CD4-positive, alpha-beta T cell treated with Interleukin-4 for 4 hours (primary cell): ENCODE measurements at places on chromosomes 7 and 10.
A peak's percentile ranks its signal among the peaks of the same experiment; 100 is the strongest.

GRCh38 chr10:100008142-100008522, 1.6 kb downstream of the DNMBP start:
- DNase-seq = no peak

DNA sequence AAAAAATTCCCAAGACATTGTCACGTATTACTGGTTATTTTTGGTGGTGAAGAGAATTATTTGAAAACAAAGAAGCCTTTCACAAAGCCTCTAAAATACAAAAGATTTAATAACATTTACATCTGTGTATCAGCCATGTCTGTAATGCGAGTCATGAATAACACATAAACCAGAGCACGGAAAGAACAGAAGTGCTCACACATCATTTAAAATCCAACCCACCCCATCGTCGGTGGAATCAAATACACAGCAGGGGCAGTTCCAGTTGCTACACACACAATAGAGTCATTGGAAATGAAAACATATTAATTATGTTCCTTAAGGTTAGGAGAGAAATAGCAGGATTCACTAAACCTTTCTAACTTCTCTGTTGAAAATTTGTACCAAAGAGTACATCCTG, 1097.3 kb downstream of the KCNMA1 start:
- no peak for DNase-seq

GRCh38 chr7:144588559-144589051, 185.1 kb upstream of the NOBOX start:
- no peak for DNase-seq

DNA sequence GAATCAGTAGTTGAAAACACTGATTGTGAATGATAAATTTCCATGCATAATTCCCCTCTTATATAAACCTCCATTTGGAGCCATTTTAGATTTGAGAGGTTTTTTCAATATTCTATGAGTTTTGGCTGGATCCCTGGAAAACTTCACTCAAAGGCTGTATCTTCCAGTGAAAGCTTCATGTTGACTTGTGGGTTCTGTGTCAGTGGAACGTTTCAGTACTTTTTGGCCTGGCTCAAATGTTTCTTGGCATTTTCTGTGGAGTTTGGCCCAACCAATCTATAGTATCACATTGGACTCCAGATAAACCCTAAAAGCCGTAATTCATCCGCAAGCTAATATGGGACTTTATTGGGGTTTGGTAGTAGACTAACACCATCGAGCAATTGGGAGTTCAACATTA, 172.6 kb upstream of the PRPS1L1 start:
- DNase-seq = no peak

DNA sequence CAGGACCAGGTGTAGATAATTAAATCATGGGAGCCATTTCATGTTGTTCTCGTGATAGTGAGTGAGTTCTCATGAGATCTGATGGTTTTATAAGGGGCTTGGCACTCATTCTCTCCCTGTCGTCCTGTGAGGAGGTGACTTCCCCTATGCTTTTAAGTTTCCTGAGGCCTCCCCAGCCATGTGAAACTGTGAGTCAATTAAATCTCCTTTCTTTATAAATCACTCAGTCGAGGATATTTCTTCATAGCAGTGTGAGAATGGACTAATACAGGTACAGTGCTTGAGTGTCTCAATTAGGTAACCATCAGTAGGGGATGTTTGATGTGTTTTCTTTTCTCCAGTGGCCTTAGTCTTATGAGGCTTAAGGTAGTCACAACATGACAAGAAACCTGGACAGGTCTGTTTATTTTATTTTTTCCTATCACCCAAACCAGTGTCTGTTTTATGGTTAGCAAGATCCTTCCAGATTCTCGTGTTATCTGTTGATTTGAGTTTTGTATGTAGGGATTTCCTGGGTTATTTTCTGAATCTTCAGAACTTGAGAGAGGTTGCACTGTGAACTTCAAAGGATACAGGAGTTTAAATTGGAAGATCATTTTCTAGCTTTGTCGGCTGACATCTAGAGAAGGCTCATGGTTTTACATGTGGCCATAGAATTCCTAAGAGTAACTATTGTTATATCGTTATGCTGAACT, 32.1 kb downstream of the UMAD1 start:
- DNase-seq = no peak

- no peak for DNase-seq
These were observed 68.4 kb upstream of the SRRM3 start for GRCh38 chr7:76133164-76133775.

DNA sequence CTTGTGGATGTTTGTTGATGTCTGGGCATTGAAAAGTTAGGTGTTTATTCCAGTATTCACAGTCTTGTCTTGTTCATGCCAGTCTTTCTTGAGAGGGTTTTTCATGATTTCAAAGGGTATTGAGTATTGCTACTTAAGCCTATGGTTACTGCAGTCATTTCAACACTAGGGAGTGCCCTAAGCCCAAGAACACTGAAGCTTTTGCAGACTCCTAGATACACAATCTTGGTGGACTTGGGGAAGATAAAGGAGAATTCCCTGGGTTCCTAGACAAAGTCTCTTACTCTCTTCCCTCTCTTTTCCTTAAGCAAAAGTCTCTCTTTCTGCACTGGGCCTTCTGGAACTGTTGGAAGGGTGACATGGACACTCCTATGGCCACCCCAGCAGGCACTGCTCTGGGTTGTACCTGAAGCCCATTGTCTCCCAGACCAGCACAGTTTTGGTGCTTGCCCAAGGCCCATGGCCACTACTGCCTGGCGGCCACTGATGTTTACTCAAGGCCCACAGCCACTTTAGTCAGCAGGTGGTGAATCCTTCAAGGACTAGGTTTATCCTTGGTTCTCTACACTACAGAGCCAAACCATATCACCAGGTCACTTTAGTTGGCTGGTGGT, 24.9 kb downstream of the SAMD9 start:
- no peak for DNase-seq

- no peak for DNase-seq
These were observed 398.5 kb upstream of the CNTNAP2 start for GRCh38 chr7:145718129-145718528.

- DNase-seq = no peak
These were observed 539.5 kb upstream of the FZD8 start for GRCh38 chr10:36181426-36182178.

DNA sequence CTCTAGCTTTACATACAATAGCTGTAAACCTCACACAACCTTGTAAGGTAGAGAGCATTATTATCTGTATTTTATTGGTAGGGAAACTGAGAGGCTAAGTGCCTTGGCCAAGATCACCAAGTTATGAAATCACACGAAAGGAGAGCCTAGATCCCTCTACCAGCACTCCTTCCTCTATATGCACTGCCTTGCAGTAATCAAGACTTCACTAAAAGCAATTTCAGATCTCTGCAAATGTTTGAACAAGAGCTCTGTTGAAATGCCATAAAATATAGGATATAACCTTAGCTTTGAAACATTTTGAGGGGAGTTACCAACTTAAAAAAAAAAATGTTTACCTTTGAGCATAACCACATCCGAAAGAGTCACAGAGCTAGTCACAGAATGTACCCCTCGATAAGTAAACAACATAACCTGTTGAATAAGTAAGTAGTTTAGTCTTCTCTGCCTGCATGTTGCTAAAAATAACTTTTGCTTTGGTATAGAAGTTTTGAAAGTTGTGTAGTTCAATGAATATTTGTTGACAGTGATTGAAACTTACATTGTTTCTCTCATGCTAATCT, 709.4 kb downstream of the AUTS2 start:
- peak; percentile 23 for DNase-seq
